ENCODE measurements at places on chromosomes 11 and 22.

GRCh38 chr22:37906364-37907008, 389 bp downstream of the MICALL1 start:
- DNase-seq = no peak

GRCh38 chr11:1015064-1015463, 21.5 kb downstream of the MUC6 start:
- DNase-seq = no peak

- no peak for DNase-seq
Observed at GRCh38 chr11:101498891-101499290, 84.9 kb downstream of the TRPC6 start.

DNA sequence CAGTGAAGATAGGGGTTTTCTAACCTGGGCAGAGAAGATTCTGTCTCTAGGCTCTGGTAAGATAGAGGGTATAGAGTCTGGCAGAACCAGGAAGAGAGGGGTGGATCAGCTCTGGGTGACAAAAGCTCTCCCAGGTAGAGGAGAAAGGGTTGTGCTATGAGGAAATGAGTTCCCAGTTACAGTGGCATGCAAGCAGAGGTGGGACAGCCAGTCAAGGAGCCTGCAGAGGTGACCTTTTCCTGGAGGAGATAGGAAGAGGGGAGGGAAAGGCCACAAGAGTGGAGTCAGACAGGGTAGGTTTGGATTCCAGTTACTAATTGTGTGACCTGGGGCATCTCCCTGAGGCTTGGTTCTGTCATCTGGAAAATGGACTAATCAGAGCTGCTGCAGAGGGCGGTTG, 3.4 kb upstream of the CAPN5 start:
- no peak for DNase-seq
